Retina (tissue), 1 donor: ENCODE measurements at places on chromosomes 2 and 18.

DNA sequence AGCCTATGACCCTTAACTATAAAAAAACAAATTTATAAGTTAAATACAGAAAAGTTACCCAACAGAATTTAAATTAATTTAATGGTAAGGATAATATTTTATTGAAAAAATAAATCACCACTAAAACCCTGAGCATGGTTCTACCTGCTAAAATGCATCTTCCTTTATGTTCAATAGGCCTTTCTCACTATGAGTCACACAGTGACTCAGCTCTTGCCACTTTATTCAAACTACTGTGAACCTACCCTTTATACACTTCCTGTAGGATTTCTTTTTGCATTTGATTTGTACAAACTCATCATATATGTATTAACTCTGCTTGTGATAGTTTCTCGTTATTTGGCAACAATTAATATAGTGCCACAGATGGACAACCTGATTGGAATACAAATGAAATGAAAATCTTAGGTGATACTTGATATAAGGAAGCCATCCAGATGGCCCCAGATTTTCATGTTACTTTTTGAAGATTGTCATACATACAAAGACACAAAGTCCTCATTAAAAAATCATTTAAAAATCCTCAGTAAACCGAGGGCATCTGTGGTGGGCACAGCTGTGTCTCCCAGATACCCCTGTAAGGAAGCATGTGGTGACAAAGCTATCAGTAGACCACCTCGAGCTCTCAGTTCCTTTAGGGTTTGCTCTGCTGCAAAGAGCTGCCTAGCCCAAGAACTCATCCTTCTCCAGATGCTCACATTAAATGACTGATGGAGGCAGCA lies 55.2 kb upstream of the COBLL1 start:
- DNase-seq: no peak

DNA sequence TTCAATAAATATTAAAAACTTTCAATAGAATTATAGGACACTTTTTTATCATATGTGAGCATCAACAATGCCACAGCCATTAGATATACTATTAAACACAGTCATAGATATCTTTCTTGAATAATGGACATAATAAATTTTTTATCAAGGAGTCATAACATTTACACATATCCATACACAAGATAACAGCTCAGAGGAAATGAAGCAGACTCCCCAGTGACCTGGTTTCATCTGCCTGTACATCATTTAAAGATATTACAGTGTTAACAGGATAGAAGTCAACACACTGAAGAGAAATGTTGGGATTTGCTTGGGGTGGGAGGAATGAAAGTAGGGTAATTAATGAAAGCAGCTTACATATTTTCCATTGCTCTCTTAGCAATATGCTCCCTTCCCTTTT lies 5.1 kb downstream of the SCG2 start:
- DNase-seq: no peak

- no peak for DNase-seq
These were observed 90.5 kb downstream of the MSH2 start for GRCh38 chr2:47493317-47494035.

DNA sequence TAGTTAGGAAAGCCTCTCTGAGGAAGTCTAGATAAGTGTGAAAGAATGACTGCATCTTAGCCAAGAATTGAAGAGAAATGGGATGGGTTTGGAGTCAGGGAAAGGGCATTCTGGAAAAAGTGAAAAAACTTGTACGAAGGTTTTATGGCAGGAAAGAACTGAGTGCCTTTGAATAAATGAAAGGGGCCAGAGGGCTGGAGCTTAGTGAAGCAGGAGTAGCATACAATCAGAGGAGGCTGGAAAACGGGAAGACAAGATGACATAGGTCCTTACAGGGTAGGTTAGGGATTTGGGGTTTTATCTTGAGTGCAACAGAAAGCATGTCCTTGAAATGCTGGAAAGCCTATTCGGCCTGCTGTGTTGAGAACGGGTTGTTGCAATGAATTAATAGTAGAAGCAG lies 152.6 kb upstream of the RND3 start:
- no peak for DNase-seq

DNA sequence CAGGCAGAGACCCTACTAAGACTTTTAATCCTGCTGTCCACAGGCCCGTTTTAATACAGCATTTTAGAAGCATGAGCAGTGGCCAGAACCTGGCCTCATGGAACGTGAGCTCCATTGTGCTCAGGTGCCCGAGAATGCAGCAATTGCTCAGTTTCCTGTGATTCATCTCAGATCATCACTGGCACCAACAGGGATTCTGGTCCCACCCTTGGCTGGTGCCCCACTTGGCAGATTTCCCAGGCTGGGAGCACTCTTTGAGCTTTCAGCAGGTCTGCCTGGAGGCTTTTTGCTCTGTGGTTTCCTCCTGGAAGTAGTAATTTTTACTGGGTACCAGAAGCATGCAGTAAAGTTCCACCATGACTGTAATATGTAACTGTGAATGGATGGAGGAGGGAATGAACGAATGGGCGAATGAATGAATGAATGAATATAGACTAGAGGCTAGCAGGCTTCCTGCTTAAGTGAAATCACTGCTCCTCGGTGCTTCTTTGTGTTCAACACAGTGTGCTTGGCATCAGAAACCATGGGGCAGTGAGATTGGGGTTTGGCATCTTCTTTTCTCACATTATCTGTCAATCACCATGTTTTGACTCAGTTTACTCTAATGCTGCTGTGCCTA lies 312.9 kb downstream of the PRKCE start:
- no peak for DNase-seq

DNA sequence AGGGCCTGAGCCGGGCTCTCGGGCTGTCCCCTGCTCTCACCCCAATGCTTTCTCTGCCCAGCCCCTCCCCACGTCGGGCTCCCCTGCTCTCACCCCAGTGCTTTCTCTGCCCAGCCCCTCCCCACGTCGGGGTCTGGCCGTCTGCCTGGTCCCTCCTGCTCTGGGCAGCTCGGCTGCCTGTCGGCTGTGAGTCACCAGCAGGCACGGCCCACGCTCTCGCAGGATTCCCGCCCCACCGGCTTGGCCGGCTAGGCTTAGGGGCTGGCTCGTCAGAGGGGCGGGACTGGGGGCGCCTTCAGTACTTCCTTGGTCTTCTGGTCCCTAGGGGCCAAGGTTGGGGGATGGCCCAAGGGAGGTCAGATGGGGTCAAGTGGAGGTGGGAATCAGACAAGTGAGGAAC lies 3.3 kb downstream of the BOK start:
- DNase-seq: no peak

DNA sequence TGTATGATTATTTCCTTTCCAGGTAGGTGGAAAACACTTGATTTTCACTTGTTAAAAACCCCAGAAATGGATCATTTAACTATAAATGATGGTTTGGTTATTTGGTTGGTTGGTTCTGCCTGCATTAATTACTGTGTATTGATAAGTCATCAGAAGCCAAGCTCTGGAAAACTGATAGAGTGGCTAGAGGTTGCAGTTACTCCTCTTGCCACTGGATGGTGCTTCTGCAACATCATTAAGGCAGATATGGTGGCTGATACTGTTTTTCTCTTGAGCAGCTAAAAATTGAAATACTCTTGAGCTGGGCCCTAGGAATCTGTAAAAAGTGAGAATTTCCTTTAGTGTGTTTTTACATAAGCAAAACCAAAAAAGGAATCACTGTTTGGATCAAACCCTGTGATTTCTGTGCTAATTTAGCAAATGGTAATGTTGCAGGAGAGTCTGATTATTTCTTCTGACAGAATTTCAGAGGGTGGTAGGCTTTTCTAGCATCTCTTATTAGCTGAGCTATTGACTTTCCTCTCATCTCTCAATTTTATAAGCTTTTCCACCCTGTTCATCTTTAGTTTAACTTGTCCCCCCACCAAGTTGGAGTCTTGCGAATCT lies 54.3 kb downstream of the RAB10 start:
- DNase-seq: peak; percentile 34

DNA sequence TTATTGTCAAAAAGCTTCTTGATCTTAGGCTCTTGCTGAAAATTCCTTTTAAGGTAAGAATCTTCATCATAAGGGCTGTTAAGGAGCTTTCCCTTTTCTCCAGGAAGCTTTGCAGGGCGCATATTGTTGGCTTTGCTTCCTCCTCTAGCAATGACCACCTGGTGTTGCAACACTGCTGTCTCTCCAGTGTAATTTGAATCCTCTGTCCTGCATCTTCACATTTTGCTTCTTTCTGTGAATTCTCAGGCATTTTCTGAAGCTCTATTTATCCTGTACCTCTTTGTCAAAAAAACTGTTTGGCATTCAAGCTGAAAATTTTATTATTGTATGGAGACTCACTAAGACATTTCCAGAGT lies 533.1 kb upstream of the CHAC2 start:
- DNase-seq: no peak

- DNase-seq: no peak
These were observed 1453.1 kb upstream of the SLC39A10 start for GRCh38 chr2:194203898-194204297.

DNA sequence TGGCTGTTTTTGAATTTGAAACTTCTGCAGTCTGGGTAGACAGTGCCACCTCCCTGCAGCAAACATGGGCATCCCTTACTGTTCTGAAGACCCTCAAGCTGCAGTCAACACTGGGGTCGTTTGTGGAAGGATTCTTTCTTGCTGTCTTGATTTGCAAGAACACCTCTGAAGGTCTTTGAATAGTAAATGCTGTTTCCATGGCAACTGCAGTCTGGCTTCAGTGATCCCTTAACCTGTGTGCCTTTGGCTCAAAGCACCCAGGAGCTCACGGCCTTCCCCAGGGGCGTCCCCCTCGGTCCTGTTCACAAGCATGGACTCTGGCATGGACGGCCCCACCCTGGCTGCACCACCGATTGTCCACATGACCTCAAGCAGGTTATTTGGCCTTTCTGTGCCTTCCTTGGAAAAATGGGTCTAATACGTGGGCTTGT lies 38.3 kb downstream of the LRRFIP1 start:
- peak; percentile 36 for DNase-seq

- no peak for DNase-seq
These were observed 91.9 kb upstream of the KCNE4 start for GRCh38 chr2:222960126-222960525.

DNA sequence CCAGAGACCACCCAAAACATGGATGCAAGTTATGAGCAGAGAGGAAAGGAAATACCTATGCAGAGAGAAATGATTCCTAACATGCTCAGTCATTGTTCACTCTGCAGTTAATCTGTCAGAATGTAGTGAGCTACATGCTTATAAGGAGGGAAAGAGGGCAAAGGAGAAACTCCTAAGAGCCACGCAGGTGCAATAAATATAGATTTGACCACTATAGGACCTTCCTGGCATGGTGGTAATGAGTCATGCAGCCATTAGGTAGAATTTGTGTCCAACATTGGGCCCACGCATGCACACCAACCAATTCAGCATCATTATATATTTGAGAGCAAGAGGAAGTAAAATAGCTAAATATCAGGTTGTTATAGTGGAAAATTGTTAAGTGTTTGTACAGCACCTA lies 699.9 kb downstream of the DSC3 start:
- no peak for DNase-seq

- no peak for DNase-seq
These were observed 115.6 kb downstream of the SCN3A start for GRCh38 chr2:165087933-165088901.

GRCh38 chr2:64538764-64539433 lies 14.8 kb downstream of the AFTPH start:
- DNase-seq: no peak
